ENCODE measurements at places on chromosomes 13 and 19.

DNA sequence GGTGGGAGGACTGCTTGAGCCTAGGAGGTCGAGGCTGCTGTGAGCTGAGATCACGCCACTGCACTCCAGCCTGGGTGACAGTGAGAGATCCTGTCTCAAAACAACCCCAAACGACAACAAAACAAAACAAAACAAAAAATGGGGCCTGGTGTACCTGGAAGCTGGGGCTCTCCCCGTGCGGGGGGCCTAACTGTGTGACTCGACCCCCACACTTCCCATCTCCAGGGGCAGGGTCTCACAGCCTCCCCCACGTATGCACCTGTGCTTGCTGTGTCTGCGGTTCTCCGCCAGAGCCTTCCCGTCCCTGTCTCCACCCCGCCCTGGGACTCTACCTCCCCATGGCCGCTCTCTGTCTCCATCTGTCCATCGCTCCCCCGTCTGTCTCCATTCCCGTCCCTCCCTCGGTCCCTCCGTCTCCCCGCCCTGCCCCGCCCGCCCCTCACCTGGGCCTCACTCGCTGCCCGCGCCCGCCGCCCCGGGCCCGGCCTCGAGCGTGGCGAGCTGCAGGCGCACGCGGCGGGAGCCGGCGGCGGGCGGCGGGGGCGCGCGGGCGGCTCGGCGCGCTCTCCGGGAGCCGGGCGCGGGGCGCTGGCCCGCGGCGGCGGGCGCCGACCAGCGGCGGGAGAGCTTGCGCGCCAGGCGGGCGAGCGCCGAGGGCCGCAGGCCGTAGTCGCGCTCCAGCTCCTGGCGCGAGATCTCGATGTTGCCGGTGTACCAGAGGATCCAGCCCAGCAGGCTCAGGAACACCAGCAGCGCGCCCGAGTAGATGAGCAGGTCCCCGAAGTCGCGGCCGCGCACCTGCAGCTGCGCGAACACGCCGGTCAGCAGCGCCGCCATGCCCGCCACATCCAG is 587 bp downstream of the TMEM238 start:
- DNase-seq, result no peak

DNA sequence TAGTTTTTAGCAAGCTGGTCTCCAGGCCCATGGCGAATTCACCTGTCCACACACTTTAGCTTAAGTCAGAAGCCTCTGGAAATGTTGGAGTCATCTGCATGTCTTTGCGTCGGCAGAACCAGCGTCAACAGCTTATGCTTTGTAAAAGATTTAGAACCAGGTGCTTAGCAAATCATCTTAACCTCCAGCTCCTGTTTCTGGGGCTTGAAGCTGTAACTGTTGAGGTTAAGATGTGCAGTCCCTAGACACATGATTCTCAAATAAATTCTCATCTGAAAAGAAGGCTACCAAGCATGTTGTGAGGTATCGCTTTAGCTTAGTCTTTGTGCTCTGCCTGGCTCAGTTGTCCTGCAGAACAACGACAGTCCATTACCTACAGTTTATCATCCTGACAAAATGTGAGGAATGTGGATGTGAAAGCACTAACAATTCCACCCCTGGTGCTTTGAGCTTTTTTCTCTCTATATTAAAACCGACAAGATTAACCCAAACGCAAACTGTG is 4.4 kb downstream of the EFNB2 start:
- no peak for DNase-seq

- peak; percentile 29 for DNase-seq
Observed at GRCh38 chr13:48446464-48446863, 33.6 kb upstream of the LPAR6 start.

DNA sequence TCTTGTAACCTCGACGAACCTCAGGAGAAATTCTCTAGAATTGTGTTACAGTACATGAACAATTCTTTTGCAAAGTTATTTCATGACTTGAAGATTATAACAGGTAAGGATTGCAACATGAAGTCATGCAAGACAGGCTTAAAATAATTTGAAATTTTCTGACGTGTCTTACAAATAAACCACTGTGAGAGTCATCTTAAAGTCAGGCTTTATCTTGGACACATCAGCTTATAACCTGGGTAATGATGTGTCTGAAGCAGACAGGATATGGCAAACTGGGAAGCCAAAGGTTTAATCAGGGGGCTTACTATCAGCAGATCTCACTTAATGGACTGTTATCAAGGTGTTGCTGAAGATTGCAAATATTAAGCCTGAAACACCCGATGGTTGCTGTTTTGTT is 407.8 kb downstream of the KLF5 start:
- DNase-seq, result no peak

DNA sequence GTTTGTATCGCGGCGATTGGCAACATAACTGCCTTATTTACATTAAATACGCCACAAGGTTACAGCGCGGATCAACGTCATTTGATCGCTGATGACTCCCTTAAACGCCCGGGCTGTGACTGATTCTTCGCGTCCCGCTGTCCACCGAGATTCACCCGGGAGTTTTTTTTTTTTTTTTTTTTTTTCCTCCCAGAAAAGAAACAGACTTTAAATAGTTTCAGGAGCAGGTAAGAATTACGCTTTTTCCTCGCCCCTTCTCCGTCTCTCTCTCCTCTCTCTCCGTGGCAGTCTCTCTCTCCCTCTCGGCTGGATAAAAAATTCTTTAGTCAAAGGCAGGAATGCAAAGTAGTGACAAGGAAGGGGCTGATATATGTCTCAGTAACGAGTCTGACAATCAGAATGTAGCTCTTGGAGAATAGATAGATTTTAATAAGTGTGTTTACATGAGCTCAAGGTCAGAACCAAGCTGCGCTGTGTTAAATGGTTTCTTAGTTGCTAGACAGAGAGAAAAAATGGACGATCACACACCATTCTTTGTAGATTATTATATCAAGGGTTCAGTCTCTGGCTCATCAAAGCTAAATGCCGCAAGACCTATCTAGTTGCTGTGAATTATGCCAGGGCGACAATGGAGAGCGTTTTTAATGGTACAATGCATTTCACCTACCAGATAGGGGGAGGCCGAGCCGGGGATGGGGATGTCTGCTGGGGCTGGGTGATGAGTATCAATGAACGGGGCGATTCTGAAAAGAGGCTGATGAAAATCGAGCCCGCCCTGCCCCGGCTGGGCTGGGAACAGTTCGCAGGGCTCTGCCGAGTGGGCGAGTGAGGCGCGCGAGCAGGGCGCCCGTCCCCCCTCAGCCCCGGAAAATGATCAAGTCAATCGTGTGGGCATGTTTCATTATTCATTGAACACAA is 147.2 kb upstream of the ZNF536 start:
- no peak for DNase-seq

- no peak for DNase-seq
Observed at GRCh38 chr19:13848798-13849676, 27.9 kb upstream of the NANOS3 start.

Data from RWPE1 (cell line).